Stimulated activated CD8-positive, alpha-beta memory T cell treated with anti-CD3 and anti-CD28 coated beads, Interleukin-7, amount 100 ng/mL, for 1 hour (primary cell): ENCODE measurements at places on chromosomes 1 and 21.

- no peak for DNase-seq
Observed at GRCh38 chr1:195604287-195604686, 1004.0 kb downstream of the KCNT2 start.

- DNase-seq = no peak
Observed at GRCh38 chr1:192620071-192620635, 15.8 kb upstream of the RGS13 start.

GRCh38 chr1:197418693-197419092 is 150.6 kb downstream of the CRB1 start:
- DNase-seq = no peak

DNA sequence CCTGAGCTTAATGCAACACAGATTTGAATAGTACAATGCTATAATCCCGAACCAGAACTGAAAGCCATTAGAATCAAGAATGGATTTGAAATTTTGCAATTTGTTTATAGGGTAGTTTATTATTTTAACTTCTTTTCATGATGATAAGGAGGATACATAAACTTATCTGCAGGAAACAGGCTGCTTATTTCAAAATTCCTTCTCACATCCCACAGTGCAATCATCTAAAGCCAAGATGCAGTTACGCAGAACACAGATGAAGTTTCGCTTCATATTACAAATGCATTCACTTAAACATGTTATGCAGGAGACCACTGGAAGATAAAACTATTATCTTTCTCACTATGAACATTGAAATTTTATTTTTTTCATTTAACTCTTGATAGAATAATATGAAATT is 1019.6 kb downstream of the PLA2G4A start:
- DNase-seq = no peak

GRCh38 chr1:34696230-34696629 is 58.6 kb upstream of the GJB5 start:
- DNase-seq = no peak

- no peak for DNase-seq
Observed at GRCh38 chr1:185663771-185664296, 70.4 kb upstream of the HMCN1 start.

- DNase-seq = no peak
Observed at GRCh38 chr21:33687634-33688033, 45.3 kb downstream of the ITSN1 start.
